ENCODE measurements at places on chromosomes 5 and 9.
A peak's percentile ranks its signal among the peaks of the same experiment; 100 is the strongest.

DNA sequence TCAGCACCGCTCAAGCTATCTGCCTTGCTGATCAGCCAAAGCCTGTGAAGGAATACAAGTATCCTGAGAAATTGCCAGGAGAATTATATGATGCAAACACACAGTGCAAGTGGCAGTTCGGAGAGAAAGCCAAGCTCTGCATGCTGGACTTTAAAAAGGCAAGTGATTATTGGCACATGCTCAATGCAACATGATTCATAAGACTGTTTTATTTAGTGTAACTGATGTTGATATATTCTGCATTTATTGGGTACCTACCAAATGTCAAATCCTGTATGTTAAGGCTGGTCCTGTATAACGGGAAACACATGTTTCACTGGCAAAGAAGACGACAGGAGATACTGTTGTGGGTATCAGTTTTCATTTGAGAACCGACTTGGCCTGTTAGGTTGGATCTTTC lies 69.0 kb downstream of the ADAMTS16 start:
- no peak for DNase-seq

DNA sequence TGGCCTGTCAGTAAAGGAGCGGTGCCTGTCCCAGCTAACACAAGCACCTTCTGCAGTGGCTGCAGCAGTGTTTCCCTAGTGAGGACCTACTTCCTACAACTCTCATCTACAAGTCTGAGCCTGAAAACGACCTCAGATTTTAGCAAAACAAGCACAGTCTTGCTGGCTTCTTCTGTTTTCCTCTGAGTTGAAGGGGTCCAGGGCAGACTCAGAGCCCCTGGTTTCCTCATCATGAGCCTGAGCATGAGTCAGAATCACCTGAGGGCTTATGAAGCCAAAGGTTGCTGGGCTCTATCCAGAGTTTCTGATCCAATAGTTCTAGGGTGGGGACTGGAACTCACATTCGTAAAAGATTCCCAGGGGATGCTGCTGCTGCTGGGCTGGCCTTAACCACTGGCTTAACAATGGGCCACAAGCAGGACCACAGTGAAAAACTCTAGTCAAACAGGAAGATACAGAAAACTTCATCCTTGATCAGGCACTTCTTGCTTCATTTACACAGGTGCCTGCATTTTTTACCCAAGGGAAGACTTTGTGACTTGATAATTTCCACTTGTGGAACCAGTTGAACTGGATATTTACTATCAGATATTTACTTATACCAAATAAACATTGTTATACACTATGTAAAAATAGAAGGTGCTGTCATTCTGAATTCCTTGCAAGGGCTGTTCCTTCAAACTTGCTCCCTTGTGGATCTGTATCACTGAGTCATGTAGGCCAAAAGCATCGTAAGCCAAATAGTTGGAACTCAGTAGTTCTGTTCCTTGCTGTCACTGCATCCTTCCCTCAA lies 4.3 kb upstream of the ACER2 start:
- peak; percentile 94 for DNase-seq

GRCh38 chr9:101586651-101587050 lies 8.1 kb downstream of the PPP3R2 start:
- DNase-seq: no peak

DNA sequence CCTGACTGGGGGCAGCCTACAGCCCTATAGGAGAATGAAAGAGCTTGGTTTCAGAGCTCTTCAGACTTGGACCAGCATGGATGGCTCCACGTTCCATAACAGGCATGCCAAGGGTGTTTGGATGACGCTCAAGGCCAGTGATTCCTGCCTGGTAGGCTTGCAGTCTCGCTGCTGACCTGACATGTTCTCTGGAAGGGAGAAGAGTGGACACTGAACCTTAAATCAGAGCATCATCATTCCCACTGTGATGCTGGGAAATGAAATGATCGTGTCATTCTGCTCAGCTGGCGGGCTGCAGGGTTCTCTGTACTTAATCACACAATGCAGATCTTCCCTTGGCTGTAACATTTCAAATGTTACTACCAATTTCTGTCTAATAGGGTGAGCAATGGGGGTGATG lies 57.0 kb downstream of the CFAP90 start:
- DNase-seq: no peak

All from keratinocyte (primary cell).